ENCODE measurements at places on chromosomes 7 and 10.

DNA sequence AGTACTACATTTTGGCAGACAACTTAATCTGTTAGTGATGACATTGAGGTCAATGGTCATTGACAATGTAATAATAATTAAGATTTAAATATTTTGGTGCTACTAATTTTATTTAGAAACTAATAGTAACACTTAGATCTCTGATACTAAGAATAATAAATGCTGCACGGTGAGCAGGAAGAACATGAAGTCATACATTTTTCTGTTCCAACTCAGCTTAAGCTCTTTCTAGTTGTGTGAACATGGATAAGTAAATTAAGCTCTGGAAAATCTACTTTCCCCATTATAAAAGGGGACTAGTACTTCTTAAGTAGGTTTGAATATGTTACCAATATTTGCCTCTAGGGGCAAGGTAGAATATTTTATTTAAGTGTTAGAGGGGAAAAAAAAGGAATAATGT, 65.9 kb upstream of the MEOX2 start:
- DNase-seq, result no peak

GRCh38 chr10:95560278-95561176, 644 bp downstream of the SORBS1 start:
- no peak for DNase-seq

- no peak for DNase-seq
These were observed 120.8 kb downstream of the PTPN20 start for GRCh38 chr10:47031901-47032465.

DNA sequence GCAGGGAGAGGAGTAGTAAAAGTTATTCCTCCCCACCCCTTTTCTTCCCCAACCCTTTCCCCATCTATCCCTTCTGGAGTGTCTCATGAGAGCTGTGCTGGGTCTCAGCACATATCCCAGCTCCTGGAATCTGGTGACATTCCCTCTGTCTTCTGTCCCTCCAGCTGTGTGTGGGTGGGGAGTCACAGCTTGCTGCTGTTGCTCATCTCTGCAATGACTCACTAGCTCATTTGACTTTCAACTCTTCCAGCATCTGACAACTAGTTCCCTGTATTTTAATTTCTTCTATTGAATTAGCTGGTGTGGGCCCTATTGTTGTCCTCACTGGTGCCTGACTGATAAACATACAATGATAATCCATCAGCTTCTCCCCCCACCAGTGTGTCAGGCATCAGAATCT, 198.9 kb upstream of the AUTS2 start:
- DNase-seq, result no peak

- DNase-seq, result peak; percentile 60
These were observed 14.3 kb downstream of the NOD1 start for GRCh38 chr7:30464231-30464671.

DNA sequence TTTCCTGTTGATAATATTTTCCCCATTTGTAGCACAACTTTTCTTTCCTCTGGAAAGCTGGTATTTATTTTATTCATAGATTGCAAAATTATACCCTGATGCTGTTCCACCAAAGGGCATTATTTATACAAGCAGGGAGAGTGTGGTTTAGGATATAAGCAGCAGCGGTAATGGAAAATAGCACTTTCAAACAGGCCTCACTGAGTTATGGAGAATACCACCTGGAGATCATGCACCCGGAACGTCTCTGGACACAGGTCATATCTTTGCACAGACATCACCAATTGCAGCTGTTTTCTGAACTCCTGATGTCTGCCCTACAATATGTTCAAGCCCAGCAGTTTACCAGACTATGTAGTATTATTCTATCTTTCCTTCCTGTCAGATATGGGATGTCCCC, 2.0 kb upstream of the CALD1 start:
- DNase-seq, result no peak

- DNase-seq, result no peak
These were observed 13.5 kb upstream of the GTPBP4 start for GRCh38 chr10:974785-975074.

GRCh38 chr10:44958196-44958897, 1.3 kb upstream of the RASSF4 start:
- no peak for DNase-seq

DNA sequence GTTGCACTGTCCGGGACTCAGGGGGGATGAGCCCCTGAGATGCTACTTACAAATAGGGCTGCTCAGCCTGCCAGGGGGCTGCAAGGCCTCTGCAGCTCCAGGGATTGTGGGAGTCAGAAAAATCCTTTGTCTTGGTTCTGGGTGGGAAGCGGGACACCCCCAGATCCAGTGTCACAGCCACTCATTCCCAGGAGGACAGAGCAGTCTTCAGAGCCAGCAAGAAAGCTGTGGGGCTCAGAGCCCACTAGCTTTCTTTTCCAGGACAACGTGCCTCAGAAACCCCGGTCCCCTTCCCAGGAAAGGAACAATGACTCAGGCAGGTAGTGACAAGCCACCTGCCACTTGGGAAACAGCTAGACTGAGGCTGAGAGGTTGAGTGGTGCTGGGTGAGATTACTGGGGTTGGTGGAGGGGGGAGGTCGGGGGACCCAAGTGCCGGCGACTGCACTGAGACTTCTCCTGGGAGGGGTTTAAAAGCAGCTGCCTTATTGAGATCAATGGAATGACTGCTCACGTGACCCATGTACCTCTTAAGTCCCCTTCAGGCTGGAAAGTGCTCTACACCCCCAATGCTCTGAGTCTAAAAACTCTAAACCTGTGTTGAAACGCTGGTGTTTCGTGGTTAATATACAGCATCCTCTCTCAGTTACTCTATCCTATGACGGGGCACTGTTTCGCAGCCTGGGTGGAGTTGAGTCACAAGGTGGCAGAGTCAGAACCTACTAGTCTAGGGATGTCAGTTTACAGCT, 123.6 kb downstream of the UBE2H start:
- peak; percentile 77 for DNase-seq

GRCh38 chr7:66953044-66953427, 32.0 kb downstream of the TMEM248 start:
- no peak for DNase-seq

DNA sequence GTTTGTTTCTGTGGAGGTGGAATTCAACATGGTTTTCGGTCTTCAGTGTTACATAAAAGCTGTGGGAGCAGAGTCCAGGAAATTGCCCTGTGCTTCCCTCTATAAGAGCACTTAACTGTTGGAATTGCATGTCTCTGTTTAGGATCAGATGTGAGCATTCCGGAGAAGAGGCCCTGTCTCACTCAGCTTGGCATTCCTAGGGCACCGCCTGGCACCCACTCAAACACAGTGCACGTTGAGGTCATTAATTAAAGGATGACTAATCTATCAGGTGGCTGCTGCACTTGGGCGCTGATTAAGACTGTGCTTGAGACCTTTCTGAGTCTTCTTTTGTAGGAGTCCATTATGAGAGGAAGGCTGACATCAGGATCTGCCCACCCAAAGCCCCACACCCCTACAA, 82.8 kb upstream of the VIPR2 start:
- no peak for DNase-seq

- DNase-seq, result no peak
These were observed 810 bp downstream of the OPN4 start for GRCh38 chr10:86655173-86655540.

- no peak for DNase-seq
These were observed 258.0 kb upstream of the KCND2 start for GRCh38 chr7:120014925-120015465.

DNA sequence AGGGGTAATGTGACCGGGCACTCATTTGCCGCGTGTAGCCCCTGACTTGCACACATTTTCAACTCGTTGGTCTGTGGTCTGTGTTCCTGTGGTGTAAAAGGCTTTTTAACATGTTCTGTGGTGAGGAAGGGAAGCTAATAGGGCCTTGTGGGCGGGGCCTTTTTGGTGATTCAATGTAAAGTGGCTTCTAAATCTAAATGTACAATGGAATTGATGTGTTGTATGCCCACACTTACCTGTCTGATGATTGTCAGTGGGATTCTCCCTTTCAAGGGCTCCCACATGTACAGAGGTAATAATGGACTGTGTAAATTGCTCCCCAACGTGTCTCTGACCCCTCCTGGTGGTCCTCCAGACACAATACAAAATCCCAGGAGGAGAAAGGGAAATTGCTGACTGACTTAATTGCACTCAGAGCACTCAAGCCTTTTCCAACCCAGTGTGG, 43.1 kb upstream of the GATAD1 start:
- DNase-seq, result peak; percentile 87

DNA sequence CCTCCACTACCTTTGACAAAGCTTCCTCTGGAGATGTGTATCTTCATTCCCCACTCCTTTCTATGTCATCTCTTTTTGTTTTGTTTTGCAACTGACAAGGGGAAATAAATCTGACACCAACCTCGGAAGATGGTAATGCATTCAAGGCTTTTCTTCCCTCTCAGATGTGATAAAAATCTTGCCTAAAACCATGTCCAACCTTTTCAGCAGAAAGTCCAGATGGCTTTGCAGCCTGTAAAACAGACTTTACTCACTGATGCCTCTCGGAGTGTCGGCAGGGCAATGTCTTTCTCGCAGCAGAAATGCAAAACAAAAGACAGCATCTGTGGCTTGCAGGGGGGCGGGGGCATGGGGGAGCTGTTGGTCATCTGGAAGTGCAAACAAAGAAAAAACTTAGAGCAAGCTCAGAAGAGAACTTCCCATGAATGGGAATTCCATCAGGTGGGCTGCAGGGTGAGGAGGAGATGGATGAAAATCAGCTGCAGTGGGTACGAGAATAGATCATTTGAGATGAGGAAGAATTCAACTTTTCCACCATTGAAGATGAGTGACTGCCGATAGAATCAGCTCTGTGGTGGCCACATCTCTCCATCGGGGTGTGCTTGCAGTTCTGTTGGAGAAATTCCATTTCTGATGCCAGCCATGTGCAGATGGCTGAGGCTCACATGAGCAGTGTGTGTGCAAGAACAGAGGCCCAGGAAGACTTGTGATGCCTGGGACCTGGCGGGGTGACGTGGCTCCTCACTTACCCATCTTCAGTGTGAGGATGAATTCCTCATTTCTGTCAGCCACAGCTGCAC, 237.7 kb downstream of the WDR37 start:
- no peak for DNase-seq

- DNase-seq, result no peak
These were observed 559.5 kb upstream of the C7orf33 start for GRCh38 chr7:148031019-148031418.

- DNase-seq, result no peak
These were observed 515.2 kb upstream of the POT1 start for GRCh38 chr7:125444864-125445263.

GRCh38 chr10:103395754-103396066, 565 bp downstream of the ATP5MK start:
- no peak for DNase-seq

DNA sequence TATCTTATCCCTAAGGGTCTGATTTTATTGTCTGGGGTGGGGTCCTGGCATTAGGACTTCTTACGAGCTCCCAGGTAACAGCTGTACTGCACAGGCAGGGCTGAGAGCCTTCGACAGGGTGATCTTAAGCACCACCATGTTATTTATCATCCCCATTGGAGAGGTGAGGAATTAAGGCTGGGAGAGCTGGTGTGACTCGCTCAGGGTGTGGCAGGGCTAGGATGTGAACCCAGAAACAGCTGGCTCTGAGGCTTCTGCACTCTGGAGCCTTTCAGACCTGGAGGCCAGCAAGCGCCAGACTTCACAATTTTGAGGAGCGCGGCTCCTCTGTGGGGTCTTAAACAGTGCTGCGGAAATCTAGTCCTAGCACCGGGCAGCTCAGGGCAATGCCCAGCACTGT, 27.4 kb upstream of the NDST2 start:
- no peak for DNase-seq

- no peak for DNase-seq
These were observed 287.1 kb downstream of the WDR11 start for GRCh38 chr10:121138112-121138860.

DNA sequence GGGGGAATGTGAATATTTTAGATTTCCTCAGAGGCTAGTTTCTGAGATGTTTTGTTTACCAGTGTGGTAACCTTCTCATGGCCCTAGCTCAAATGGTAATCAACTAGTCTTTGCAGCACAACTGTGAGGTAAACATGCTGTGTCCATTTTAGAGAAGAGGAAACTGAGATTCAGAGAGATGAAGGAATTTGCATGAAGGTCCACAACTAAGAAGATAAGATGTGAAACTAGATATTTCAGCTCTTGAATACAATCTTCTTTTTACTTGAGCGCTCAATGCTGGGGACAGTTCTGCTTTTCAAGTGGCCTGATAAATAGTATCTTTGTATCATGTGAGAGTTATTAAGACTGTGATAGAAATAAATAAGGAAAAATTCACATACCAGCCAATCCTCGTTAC, 245.4 kb downstream of the AUTS2 start:
- no peak for DNase-seq

DNA sequence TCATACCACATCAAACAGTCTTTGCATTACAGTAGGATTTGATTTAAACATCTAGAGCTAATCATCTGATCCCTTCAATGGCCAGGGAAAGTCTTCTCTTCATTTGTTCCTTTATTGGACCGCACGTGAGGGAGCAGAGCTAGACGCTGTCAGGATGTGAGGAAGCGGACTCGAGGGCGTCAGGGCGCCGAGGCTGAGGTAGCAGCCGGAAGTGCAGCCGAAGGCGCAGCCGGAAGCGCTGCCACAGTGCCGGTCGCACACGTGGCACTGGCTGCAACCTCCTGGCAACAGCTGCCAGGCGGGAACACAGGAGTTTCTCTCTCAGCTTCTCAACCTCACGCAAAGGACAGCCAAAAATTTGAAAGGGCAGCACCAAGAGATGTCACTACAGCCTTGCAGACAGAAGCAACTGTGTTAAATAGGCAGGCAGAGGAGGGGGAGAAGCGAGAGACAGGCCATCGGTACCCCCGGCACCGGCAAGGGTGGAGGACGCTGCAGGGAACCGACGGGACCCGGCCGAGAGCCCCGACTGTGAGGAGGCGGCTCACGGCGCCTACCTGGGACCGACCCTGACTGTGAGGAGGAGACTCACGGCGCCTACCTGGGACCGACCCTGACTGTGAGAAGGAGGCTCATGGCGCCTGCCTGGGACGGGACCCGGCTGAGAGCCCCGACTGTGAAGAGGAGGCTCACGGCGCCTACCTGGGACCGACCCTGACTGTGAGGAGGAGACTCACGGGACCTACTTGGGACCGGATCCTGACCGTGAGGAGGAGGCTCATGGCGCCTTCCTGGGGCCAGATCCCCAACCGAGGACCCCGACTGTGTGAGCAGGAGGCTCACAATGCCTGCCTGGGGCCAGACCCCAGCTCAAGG, 32.3 kb downstream of the VIPR2 start:
- peak; percentile 4 for DNase-seq

- DNase-seq, result no peak
These were observed 153.3 kb downstream of the LRRC4 start for GRCh38 chr7:127877951-127878350.

- no peak for DNase-seq
These were observed 144.2 kb downstream of the CELF2 start for GRCh38 chr10:11161910-11162309.

- no peak for DNase-seq
These were observed 6.5 kb downstream of the RBP4 start for GRCh38 chr10:93594518-93594917.

DNA sequence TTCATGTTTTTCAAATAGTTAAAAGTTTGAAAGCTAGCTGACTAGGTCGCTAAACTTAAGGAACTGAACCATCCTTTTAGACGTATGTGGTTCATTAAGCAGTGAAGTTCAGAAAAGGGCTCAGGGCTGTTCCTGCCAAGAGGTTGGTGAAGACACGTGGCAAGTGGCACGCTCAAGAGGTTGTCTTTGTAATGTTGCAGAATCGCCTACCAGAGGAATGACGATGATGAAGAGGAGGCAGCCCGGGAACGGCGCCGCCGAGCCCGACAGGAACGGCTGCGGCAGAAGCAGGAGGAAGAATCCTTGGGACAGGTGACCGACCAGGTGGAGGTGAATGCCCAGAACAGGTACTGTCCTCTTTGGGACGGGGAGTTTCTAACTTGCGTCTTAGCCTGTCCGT, 57.8 kb upstream of the AGBL3 start:
- no peak for DNase-seq
